ENCODE measurements at places on chromosomes 6 and 20.

- DNase-seq, result no peak
These were observed 52.0 kb upstream of the PLEKHG1 start for GRCh38 chr6:150547502-150548222.

DNA sequence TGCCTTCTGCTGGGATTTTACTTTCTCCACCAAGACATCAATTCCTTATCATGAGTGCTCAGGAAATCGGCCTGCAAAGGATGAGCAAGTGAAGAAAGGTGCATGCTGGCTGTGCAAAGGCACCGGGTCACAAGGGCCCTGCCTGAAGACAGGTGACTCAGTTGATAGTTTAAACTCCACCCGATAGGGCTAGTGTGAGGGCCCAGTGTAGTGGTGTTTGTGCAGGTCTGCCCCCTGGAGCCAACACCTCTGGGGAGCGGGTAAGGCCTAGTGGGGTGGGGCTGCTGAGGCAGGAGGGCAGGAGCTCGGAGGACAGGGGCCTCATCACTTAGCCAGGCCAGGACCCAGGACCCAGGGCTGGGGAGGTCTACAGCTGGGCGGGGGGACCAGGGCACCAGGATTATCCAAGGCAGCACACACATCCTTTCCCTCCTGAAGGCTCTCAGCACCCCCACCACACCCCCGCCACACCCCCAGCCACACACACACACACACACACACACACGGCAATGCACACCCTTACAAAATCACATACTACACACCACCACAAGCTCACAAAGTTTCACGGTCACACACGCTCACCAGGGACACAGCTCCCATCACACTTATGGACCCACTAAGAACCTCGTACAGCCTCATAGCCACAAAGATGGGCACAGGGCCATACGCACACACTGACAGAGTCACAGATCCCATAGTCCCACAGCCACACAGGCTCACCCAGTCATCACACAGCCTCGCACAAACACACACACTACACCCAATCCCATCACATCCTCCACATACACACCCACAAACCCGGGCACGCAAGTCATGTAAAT, 75.4 kb downstream of the GRM4 start:
- DNase-seq, result no peak

DNA sequence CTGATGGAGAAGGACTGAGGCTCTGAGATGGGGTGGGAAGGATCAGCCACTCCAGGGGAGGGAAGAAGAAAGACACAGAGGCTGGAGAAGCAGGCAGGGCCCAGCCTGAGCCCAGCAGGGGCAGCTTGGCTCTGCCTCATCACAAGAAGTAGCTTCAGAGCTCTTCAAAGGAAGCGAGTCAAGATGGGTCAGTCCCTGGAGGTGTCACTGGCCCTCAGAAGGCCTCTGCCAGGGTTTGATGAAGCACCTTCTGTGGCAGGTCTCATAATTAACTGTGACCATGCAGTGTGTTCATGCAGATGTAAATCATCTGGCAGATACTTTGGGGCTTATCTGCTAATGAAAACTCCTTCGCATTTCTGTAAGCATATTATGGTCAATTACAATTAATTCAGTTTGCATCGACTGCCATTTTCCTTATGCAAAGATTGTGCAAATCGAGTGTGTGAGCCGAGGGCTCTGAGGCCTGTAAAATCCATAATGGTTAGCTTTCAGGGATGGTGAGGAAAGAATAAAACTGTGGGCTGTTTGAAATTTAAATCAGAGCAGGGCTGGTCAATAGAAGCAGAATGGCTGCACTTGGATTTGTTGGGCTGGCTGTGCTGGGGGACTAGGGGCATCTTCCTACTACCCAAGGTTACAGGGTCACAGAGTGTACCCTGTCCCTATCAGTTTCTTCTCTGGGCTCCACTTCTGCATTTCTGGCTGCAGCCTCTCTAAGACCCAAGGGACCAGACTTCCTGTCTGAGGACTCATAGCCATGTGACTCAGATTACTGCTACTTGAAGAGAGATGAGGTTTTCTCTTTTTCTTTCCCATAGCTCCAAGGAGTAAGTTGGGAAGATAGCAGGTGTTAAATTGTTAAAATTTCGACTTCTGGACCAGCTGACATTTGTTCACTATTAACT, 376.6 kb downstream of the DHX35 start:
- DNase-seq, result no peak

GRCh38 chr6:143598466-143599080, 79.2 kb upstream of the PHACTR2 start:
- DNase-seq, result no peak

- peak; percentile 23 for DNase-seq
These were observed 392.7 kb upstream of the MAN1A1 start for GRCh38 chr6:119742188-119742803.

DNA sequence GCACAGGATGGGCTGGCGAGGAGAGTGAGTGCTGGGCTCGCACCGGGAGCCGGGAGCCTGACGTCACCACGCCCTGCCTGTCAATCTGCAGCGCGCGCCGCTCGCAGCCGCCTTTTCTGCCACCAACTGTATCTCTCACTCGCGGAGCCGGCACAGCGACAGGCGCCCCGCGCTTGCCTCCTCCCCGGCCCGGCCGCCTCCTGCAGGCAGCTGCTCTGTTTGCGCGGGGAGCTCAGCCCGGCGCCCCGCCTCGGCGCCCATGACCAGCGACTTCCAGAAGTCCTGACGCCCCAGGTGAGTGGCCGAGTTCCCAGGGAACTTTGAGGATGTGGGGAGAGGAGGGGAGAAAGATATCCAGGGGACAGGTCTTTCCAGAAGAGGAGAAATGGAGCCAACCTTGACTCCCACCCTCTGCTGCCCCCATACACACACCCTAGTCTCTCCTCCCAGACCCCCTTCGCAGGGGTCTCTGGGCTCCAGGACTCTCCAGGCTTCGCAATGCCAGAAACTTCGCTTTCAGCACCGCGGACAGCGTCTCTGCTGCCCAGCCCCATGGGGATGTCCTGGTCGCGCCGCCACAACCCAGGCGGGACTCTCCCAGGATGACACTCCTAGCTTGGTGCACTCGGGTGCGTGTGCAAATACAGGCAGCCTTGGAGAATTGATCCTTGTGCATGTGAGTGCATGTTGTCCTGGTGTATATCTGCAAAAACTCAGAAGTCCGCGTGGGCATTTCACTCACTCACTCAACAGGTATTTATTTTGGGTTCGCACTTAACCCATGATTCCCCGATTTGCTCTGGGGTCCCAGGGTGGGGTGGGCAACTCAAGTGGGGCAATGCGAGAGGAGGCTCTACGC, at the start of gene GPR6:
Gene GPR6 (plus strand): TSS at position 138 of the 859 bp plus-strand sequence. CDS start 802 bp downstream, outside the sequence.
- DNase-seq, result peak; percentile 9

DNA sequence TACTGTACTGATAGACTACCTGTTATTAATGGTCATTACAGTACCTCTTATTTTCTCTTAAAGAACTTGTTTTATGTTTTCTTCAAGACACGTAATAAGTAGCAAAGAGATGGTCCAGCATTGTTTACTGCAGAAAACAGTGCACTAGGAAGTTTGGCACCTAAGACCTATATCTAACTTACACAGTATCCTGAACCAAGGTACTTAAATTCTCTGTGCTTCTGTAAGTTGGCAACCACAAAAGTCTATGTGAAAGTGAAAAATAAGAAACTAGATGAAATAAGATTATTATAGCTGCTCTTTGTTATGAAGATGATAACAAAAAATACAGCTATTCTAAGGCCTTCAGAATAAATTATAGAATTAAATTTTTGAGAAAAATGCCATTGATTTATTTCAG, 411.7 kb upstream of the SOX4 start:
- DNase-seq, result no peak

- DNase-seq, result no peak
These were observed 306.9 kb downstream of the DHX35 start for GRCh38 chr20:39268981-39269461.

DNA sequence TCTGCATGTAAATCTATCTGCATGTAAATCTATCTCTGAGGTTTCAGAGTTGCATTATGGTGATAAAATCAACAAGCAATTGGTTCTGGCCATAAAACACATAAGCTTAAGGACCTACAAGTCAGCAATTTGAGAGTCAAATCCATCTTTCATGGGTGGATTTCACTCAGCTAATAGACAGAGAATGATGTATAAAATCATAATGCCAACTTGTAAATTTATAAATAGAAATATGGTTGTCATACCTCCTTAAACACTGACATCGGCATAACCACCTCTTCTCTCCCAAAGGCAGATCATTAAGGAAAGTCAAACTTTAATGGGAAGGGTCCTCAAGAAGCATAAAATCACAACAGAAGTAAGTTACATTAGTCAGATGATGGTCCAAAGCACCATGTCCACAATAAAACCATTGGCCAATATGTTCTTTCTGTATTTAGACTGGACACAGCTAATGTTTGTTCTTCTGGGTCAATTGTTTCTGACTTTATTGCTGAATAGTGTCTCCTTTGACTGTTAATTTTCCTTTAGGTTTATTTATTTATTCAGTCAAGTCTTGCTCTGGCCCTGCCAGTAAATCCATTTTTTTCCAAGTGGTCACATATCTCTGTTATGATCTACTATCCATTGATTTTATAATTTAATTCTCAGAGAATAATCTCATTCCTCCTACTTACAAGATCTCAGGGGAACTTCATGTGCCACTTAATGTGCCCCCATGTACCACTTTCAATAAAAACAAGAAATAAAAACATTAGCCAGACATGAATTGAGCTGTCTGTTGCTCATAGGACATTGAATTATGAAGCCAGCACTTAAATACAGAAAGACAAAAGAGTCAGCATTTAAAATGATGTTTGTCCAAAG, 382.9 kb upstream of the IRAK1BP1 start:
- DNase-seq, result no peak

DNA sequence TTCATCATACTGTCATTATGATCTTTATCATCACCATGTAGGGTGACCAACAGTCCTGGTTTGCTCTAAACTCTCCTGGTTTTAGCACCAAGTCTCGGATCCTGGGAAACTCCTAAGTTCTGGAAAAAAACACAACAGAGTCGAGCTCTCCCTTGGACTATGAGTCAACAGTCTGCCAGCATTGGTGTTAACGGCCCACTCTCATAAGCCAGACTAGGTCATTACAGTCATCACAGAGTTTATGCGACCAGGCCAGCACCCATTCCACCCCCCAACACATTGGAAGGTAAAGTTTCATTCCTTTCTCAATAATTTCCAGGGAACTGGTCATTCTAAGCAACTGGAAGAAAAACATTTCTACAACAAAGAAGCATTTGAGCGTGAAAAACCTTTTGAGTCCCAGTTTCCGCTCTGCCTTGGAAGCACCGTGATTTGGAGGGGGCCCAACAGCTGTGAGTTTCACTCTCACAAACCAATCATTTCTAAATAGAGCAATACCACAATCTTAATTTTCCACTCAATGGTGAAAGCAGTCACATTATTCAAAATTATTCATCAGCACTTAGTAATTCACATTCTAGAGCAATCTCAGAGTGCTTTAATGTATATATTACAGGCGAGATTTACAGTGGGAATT, 445.0 kb downstream of the CDH26 start:
- no peak for DNase-seq

GRCh38 chr6:22155551-22155950, 141.3 kb downstream of the PRL start:
- no peak for DNase-seq

- DNase-seq, result no peak
These were observed 98.7 kb upstream of the SGK1 start for GRCh38 chr6:134416418-134417154.

DNA sequence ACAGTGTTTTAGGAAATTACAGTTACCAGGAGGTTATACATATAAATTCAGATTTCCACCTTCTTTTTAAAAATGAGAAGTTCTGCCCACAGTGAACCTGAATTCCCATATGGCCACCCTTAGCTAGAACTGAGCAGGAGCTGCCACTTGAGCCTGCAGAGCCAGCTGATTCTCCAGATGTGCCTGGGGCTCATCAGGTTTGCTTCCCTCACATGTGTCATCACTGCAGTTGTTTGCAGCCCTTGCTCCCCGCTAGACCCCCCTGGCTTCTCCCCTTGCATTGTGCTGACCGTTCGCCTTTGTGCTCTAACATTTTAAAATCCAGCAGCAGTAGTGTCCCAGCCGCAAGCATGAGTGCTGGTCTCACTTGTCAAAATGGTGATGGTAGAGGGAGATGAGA, 131.1 kb downstream of the UTRN start:
- no peak for DNase-seq

DNA sequence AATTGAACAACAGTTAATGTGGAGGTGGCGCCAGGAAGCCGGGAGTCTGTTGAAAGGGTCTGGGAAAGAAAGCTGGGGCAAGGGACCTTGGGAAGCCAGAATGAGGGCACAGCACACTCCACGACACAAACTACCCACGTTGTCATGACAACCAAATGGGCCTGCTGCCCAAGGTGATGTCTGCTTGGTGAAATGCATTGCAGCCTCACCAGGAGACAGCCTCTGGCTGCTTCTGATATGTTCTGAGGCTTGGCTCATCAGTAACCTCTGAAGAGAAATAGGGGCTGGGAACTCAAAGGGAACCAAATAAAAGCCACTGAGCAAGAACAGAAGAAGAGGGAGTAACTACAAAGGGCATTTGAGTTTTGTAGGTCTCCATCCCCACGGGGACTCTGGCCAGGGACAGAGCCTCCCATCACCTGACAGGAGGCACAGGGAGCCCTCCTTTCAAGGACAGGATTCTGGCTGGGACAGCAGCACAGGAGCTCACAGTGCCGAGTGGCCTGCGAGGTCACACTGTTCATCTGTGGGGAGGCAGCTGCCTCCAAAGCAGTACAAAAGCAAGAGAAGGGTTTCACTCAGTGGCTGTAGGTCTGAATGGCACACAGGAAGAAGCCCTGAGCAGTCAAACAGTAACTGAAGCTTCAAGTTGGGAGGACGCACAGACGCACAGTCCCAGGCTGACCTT, 44.6 kb upstream of the KCNK16 start:
- no peak for DNase-seq

GRCh38 chr6:71082033-71082650, 125.3 kb upstream of the B3GAT2 start:
- DNase-seq, result no peak

- no peak for DNase-seq
These were observed 8.8 kb downstream of the SLC17A2 start for GRCh38 chr6:25921525-25922203.

DNA sequence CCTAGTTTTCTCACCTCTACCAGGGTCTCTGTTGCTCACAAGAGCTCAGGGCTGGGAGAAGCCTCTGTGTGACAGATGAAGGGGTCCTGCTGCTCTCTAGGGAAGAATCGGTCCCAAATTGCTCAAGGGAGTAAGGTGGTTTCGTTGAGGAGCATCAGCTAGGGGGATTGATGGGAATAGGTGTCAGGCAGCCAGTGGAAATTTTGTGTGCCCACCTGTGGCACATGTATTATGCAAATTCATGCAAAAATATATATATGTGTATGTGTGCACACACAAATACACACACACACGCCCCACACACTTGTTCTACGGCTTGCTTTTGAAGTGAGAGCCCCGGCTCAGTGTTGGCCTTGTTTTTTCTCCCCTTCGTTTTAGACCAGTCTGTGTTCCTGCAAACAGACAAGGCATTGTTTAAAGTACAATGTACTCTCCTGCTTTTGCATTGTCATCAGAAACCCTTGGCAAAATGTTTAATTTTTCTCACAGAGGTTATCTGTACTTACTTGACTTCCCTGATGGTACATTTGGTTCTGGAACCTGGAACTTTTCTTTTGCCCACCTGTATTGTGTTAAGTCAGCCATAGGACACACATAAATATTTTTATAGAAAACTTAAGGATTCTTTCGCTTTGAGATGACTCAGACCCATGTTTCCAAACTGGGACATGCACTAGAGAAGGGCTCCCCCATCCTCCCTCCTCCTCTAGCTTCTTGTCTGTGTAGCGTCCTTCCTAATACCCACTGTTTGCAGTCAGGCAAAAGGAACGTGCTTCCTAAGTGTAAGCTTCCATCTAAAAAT, 26.7 kb downstream of the FOXO3 start:
- DNase-seq, result no peak

GRCh38 chr6:15504581-15505350, 158.1 kb downstream of the DTNBP1 start:
- no peak for DNase-seq
